Small intestine (tissue), 16 donors: ENCODE measurements at places on chromosomes 7 and 10. TPM values are rescaled to one million over a fixed set of nuclear protein-coding genes. Genes with fewer than 3 reads are reported as not detected.

DNA sequence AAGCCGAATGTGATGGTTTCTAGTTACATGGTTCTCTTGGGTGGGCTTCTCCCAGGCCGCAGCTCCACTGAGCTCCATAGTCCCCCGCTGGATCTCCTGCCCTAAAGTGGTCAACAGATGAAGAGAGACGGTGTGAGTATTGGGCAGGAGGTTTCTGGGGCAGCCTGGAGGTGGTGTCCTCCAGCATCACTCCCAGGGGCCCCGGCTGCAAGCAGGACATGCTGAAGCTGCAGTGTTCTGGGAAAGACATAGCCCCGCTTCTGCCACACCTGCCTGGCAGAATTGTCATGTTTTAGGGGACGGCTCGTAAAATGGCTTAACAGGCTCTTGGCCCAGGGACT is 40.4 kb downstream of the CALML3 start:
- no peak overlapping the region for H3K27ac ChIP-seq
- no peaks in the 10 kb centered on the region for H3K4me1 ChIP-seq
- no peaks in the 10 kb centered on the region for H3K36me3 ChIP-seq
- H3K27me3 ChIP-seq = no peaks in the 10 kb centered on the region

DNA sequence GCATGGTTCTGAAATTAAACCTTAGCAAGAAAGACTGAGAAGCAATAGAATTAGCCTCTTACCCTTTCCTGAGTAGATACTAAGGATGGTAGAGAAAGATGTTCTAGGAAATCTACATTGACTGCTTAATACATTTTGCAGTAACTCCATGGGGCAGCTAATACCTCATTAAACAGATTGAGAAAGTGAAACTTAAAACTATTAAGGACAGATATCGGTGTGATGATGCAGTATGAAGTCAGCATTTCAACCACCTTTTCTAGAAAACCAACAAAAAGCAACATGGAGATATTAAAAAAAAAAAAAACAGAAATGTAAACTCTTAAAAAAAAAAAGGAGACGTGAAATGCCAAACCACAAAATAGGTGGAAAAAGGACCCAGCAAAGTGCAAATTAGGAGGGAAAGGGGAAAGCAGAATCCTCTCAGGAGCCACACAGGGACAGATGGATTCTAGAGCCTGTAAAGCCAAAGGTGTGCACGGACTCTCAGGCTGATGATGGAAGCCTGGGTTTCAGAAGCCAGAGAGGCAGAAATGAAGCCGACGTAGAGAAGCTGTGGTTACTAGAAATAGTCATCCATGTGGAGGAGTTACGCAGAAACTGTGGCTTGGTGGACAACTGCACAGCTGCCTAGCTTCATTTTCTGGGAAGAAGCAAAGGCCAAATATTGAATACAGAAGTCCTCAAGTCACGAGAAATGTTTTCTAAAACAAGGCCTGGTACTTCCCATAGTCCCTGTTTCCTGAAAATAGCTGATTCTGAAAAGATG is 38.1 kb upstream of the GPR141 start:
- H3K4me1 ChIP-seq = no peaks in the 10 kb centered on the region
- no peak overlapping the region for H3K4me3 ChIP-seq
- H3K27ac ChIP-seq = no peak overlapping the region
- H3K36me3 ChIP-seq = no peaks in the 10 kb centered on the region
- no peaks in the 10 kb centered on the region for H3K27me3 ChIP-seq

GRCh38 chr10:112359606-112360307 is 14.2 kb upstream of the ACSL5 start:
- DNase-seq = peak; percentile 41
- H3K4me1 ChIP-seq = peaks cover 2% of the 10 kb centered on the region
- H3K27me3 ChIP-seq = no peaks in the 10 kb centered on the region
- H3K4me3 ChIP-seq = no peak overlapping the region

- no peaks in the 10 kb centered on the region for H3K4me1 ChIP-seq
- no peak overlapping the region for H3K4me3 ChIP-seq
- DNase-seq = peak; percentile 47
Observed at GRCh38 chr10:103265717-103266329, 11.1 kb upstream of the INA start.

GRCh38 chr10:80596391-80597257 is 58.9 kb downstream of the SH2D4B start:
- H3K27ac ChIP-seq = no peak overlapping the region
- H3K4me1 ChIP-seq = no peaks in the 10 kb centered on the region
- H3K36me3 ChIP-seq = no peaks in the 10 kb centered on the region
- H3K4me3 ChIP-seq = no peak overlapping the region
- DNase-seq = peak; percentile 51
- no peaks in the 10 kb centered on the region for H3K27me3 ChIP-seq

NEBL gene
- 1.5 TPM for polyA plus RNA-seq

ZNF488 gene
- polyA plus RNA-seq = 40.0 TPM

TMEM130 gene
- polyA plus RNA-seq = not detected

DNA sequence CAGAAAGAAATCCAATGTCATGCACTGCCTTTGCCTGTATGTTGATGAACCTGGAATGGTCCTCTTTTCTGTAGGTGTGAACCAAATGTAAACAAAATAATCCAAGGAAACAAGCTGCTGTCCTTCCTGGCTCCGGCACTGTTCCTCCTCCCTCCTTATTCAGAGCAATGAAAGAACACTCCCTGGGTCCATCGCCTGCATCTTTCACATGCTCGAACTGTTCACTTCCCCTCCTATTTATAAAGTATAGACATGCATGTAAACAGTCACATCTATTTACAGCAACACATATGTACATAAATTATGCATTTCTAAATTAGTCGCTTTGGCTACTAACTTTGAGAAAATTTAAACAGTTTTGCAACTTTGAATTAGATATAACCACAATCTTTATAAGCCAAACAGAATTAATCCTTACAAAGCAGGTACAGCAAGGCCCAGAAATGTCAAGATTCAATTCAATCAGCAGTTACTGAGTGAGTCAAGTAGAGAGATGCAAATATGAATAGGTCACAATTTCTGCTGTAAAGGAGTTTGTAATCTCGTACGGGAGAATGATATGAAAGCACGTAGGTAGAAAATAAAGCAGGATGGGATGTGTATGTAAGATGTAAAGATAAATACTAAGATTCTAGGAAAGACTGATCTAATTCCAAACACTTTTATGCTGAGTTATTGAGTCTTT is 162.6 kb downstream of the PIP4K2A start:
- H3K4me1 ChIP-seq = no peaks in the 10 kb centered on the region
- DNase-seq = no peak
- no peaks in the 10 kb centered on the region for H3K27me3 ChIP-seq
- H3K36me3 ChIP-seq = peaks cover 12% of the 10 kb centered on the region
- no peak overlapping the region for H3K27ac ChIP-seq

- H3K4me3 ChIP-seq = no peak overlapping the region
- H3K36me3 ChIP-seq = no peaks in the 10 kb centered on the region
- H3K4me1 ChIP-seq = no peaks in the 10 kb centered on the region
- no peak overlapping the region for H3K27ac ChIP-seq
- peaks cover 9% of the 10 kb centered on the region for H3K27me3 ChIP-seq
Observed at GRCh38 chr7:44221231-44221791, 20.5 kb downstream of the YKT6 start.

CDC123 gene
- 66.2 TPM for polyA plus RNA-seq
